ENCODE measurements at places on chromosomes 3 and 15.

DNA sequence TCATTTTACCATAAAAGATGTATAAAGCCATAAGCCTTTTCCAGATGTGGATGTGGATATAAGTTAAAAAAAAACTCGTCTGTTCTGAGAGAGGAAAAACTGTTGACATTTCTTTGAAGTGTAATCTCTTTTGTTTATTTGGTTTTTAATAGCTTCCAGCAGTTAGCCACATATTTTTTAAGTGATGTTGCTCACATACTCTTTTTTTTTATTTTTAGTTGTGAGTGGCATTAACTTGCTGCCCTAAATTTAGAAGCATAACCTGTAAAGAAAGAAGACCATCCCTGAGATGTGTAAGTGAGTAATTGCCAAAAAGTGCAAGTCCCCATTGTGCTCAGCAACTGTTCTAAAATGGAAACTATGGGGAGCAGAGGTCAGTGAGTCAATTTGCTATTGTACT, 415.9 kb upstream of the MDFIC2 start:
- DNase-seq = no peak

GRCh38 chr3:16112910-16113504, 61.5 kb upstream of the GALNT15 start:
- no peak for DNase-seq

GRCh38 chr3:18064586-18064985, 322.2 kb upstream of the TBC1D5 start:
- no peak for DNase-seq

DNA sequence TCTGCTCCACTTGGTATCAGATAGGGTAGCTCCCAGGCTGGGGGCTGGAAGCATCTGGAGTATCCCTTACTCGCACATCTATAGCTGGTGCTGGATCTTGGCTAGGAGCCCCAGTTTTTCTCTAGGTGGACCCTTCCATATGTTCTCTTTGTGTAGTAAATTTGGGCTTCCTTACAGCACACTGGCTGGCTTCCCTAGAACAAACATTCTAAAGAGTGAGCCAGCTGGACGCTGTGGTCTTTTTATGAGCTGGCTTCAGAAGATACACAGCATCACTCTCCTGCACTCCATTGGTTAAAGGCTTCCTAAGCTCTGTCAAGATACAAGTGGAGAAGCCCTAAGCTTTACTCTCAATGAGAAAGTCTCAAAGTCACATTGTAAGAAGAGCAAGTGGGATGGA, 322.1 kb downstream of the WDR72 start:
- no peak for DNase-seq

- no peak for DNase-seq
Observed at GRCh38 chr3:36942638-36943248, 2.1 kb downstream of the TRANK1 start.

DNA sequence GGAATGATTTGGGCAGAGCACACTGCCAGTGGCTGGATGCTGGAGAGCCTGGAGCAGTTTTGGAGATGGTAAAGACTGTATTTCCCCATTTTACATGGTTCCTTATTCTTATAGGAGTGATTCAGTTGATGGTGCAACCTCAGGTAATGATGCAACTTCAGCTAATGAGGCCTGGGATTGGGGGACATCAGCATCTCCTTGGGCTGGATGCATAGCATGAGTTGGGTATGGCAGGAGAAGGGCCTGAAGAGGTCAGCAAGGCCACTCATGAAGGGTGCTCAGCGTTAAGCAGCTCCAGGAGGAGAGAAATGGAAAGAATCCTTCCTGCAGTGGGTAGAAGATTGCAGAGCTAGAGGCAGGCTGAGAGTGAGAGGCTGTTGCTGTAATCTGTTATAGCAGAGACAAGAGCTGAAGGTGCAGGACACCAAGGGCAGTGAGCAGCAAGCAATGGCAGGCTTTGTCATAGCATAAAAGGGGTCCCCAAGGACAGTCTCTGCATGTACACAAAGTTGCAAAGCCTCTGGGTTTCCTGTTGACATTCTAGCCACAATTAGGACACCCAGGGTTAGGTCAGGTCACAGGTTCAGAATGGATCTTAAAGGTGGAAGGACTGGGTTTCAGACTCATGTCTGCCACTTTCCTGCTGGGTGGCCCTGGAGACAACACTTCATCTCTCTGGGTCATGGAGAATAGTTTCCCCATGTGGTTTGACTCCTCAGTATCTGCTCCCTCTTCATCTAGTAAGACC, 29.5 kb upstream of the SNRK start:
- no peak for DNase-seq

- DNase-seq = no peak
Observed at GRCh38 chr3:152031321-152031720, 157.9 kb downstream of the SUCNR1 start.

- no peak for DNase-seq
Observed at GRCh38 chr3:112740835-112741234, 99.9 kb upstream of the CCDC80 start.

DNA sequence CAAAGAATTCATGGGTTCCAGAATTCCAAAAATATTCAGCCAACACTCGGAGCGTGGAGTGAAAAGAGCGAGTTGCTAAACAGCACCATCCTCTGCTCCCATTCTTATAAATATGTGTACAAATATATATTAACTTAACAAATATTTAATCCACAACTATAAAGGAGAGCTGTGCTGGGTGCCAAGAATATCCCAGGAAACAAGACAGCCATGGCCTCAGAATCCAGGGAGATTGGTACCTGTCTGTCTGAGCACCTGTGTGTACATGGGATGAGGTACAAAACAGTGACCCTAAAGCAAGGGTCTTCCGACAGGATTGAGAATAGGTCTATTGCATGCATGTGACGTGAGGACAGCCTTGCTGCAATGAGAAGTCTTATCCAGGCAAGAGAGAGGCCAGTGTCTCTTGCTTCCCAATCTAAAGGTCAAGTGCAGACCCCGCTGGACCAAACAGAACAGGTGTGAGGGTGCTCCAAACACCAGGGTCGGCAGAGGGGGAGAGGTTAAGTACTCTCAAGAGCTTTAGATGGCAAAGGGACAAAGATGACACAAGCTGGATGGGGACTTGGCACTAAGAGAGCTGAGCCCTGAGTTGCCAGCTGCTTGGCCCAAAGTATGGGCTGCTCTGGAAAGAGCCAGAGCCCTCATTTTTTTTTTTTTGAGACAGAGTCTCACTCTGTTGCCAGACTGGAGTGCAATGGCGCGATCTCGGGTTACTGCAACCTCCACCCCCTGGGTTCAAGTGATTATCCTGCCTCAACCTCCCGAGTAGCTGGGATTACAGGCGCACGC, 36.2 kb downstream of the HOMER2 start:
- DNase-seq = no peak

GRCh38 chr3:12755754-12756153, 3.3 kb downstream of the TMEM40 start:
- no peak for DNase-seq

- DNase-seq = no peak
Observed at GRCh38 chr3:167808910-167809309, 73.4 kb downstream of the SERPINI1 start.

GRCh38 chr3:186003610-186004009, 65.8 kb upstream of the TRA2B start:
- DNase-seq = no peak

DNA sequence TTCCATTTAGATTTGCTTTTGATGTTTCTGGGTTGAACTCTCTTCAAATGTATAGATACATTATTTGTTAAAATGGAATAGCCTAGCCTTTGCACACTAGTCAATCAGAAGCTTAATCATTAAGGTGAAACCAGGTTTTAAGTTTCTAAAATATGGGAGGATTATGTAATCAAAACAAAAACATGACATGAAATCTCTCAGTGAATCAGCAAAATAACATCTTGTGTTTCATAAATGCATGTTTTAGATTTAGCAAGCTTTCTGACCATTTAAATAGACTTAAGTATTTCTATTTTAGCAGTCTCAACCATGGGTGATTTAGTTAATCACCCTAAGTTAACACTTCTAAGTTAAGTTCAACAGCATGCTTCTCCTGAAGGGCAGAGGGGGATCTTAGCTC, 11.3 kb downstream of the GTF2E1 start:
- DNase-seq = no peak

DNA sequence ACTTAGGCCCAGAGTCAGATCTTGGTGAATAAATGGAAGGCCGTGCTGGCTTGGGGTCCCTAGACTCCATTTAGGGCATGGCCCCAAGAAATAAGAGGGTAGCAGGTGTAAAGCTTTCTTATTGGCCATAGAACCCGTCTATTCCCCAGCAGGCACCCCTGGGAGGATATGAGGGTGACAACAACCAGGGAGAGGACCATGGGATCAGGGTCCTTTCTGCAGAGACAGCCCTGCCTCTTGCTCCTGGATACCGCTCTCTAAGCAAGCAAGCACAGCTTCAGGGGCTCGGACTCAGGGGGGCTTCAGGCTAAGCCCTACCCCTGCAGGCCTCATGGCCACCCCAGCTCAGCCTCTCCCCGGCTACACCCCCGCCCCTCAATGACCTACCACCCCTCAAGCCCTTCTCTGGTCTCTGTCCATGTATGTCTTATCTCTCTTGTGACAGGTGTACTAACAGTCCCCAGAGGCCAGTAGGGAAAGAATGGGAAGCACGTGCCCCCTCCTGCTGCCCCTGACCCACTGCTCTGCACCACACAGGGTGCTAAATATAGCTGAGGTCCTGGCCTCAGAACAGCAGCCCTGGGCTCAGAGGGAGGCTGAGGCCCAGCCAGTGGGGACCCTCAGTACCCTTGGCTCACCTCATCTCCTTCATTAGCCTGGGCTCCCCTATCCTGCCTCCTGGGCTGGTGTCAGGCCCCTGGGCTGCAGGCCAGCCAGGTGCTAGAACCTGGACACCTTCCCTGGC, 1.9 kb downstream of the XIRP1 start:
- no peak for DNase-seq

GRCh38 chr3:179558742-179559364, 3.9 kb upstream of the ACTL6A start:
- peak; percentile 6 for DNase-seq

DNA sequence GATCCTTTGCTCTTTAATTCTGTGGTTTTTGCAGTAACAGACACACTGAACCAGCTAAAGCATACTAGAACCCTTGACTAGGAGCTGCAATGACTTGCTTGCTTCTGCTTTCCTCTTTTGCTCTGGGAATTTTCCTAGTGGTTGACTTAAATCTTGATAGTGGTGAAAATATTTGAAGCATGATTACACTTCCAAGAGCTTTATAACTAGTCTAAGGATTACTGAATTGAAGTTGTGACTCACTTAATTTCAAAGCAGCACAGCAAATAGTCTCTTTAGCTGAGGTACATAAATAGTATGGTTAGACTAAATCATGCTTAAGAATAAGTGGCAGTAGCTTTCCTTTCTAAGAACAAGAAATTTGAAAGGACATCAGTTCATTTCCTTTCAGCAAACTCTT, 513.5 kb upstream of the GBE1 start:
- no peak for DNase-seq

GRCh38 chr3:21170964-21171363, 580.0 kb downstream of the ZNF385D start:
- DNase-seq = no peak

- no peak for DNase-seq
Observed at GRCh38 chr15:88987934-88988671, 74.9 kb upstream of the MFGE8 start.

- DNase-seq = no peak
Observed at GRCh38 chr3:22373827-22374226, 622.8 kb upstream of the ZNF385D start.
